ENCODE measurements at places on chromosomes 7 and 10.

- no peak for DNase-seq
Measured at GRCh38 chr10:129877773-129878371, 86.2 kb downstream of the EBF3 start.

GRCh38 chr7:142813226-142813625 lies 41.6 kb upstream of the EPHB6 start:
- DNase-seq = no peak

DNA sequence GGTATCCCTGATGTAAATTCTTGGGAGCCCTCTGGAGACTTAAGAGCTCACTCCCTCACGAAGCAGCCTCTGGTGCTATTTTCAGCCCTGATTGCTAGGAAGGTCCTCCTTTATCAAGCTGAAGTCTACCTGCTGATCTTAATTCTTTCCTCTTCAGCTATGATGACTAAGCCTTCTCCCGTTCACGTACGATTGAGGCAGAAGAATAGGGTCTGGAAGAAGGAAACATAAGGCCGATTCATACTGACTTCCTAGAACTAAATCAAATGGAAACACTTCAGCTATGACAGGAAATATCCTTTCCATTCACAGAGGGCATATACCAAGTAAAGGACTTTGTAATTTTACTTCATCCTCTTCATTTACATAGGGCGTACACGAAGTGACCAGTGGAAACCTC lies 107.0 kb downstream of the CPXM2 start:
- DNase-seq = no peak

DNA sequence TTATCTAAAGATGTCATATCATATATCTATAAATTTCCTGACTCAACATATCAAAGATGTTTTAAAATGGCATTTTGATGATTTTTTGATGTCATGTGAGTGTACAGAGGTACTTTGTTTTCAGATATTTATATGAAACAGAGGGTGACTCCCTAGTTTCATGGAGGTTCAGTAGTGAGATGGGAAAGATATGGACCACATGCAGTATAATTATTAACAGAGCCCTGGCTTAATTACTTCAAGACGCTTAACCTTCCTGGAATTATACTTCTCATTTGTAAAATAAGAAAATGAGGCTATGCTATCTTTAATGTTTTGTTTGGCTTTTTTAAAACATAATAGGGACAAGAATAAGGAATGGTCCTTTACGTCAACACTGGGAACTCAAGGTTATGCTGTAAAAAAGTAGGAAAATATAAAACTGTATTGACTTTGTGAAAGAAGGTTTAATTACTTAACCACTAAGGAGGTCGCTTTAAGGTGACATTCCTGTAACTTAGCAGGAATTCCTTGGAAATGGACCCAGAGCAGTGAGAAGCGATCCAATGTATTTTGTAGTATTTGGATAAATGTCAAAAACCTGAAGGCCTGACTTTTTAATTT lies 821.0 kb upstream of the IGFBP3 start:
- DNase-seq = no peak

DNA sequence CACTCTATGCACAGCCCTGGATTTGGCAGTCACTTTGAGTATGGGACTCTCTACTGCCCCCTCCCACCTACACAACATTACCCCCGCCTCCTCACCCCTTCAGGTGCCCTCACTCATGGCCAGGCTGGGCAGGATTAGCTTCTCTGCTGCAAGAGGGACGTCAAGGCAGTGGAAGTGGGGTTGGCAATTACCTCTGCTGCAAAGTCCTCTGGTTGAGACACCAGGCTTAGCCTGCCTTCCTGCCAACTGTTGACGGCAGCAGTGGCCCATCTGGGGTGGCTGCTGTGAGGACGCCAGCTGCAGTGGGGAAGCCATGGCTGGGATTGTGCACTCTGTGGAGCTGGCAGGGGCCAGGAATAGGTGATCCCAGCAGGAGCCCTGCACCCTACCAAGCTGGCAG lies 26.7 kb downstream of the SVIL start:
- peak; percentile 84 for DNase-seq

DNA sequence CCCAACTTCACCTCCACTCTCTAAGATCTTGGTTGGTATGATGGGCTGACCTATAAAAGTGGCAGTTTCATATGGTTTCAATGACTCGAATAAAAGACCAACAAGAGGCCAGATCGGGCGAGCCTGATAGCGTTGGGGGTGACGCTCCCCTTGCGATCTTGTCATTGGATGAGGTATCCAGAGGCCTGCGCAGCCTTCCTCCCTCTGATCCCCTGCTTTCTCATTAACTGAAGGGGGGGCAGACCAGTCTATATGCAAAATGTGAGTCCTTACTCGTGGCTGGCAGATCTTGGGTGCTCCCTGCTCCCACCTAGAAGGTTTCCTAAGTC lies 937 bp upstream of the COBL start:
- no peak for DNase-seq
